ENCODE measurements at places on chromosomes 6 and 20.

DNA sequence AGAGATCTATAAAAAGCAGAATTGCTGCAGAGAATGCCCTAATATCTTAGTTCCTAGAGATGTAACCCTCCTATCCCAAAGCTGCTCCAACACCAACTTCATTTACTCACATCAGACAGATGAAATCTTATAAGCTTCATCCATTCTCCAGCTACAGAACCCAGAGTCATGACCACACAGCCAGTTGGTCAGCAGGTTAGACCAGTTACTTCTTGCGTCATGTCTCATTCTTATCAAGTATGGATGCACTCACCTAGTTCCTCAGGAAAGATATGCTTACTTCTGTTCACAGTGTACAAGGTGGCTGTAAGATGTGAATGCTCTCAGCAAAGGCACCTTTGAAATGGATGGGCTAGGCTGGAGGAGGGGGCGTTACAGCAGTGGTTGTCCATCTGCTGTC lies 47.9 kb upstream of the ISM1 start:
- no peak for DNase-seq

DNA sequence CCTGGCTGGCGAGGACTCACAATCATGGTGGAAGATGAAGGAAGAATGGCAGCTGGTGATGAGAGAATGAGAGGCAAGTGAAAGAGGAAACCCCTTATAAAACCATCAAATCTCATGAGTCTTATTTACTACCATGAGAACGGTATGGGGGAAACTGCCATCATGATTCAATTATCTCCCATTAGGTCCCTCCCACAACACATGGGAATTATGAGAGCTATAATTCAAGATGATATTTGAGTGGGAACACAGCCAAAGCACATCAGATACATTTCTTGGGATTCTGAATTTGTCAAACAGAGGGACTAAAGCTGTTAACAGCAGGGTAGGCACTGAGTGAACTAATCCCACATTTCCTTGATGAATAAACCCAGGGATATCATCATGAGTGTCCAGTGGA lies 116.2 kb upstream of the PLCB4 start:
- no peak for DNase-seq

GRCh38 chr20:9160757-9161156 lies 91.9 kb downstream of the PLCB4 start:
- DNase-seq = no peak

DNA sequence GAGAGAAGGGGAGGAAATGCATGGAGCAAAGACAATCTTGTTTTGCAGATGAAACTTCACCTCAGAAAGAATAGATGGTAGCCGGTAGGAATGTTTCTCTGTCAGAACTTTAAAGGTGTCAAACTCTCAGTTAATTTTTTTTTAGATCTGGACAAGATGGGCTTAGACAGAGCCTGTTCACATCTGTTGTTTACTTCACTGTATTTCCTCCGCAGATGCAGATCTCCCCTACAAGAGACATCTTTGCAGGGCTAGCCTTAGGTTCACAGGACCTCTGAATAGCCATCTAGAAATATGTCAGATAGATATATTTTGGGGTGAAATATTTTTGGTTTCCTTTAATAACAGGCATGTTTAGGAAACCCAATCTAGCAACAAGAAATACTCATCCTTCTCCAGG lies 12.1 kb upstream of the ZBP1 start:
- DNase-seq = no peak

GRCh38 chr6:53148684-53149083 lies at the start of gene GCM1:
GCM1 (minus strand) TSS chr6:53148841; CDS start chr6:53145632, 3,209 bp downstream.
- DNase-seq = no peak

DNA sequence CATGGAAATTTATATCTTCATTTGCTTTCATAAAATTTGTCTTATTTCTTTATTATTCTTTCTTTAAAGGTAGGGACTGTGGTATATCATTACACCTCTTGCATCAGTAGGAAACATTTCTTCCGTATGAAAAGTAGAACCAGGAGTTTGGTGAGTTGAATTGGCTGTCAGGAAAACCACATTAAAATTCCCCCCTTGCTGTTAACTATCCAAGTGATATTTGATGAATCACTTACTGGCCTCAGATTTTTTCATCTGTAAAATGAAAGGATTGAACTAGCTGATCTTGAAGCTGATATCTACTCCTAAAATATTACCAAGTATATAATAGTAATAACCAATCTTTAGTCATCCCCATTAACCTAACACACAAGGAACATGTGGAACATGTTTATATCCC lies 460.9 kb downstream of the GJA1 start:
- no peak for DNase-seq
